Central memory CD8-positive, alpha-beta T cell (primary cell): ENCODE measurements at places on chromosomes 3 and 15.

DNA sequence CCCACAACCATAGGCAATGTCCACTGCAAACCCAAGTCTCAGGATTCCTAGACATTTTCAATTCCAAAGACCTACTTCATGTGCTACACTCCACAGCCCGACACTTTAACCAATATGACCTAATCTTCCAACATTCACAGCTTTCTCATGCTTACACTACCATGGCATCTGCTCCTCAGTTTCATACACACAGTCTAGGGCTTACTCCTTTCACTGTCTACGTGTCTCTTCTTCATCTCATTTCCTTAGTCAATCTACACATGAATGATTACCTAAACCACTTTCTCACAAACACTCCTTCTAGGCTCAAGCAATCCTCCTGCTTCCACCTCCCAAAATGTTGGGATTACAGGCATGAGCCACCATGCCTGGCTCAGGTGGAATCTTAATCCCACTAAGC lies 106.3 kb downstream of the STAG1 start:
- H3K27ac ChIP-seq: peak overlapping the region; percentile 23
- H3K4me3 ChIP-seq: no peak overlapping the region
- H3K27me3 ChIP-seq: no peaks in the 10 kb centered on the region
- H3K4me1 ChIP-seq: peaks cover 44% of the 10 kb centered on the region

DNA sequence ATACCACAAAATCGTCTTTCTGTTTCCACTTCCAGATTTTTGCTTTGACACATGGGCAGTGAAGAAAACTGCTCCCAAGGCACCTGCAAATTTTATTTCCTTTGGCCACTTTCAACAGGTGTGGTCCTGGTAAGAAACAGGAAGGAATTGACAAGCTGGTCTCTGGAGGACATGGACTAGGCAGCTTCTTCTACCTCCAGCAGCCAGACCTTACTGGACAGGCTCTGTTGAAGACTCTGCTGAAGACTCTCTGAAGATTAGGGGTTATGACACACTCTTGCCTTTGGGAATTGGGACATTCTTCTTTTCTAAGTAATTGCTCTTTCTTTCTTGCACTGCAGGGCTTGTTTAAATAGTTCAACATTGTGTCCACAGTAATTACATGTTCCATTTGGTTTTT lies 147.7 kb upstream of the DCBLD2 start:
- no peaks in the 10 kb centered on the region for H3K27me3 ChIP-seq
- H3K36me3 ChIP-seq: no peaks in the 10 kb centered on the region
- DNase-seq: no peak
- no peak overlapping the region for H3K4me3 ChIP-seq
- H3K4me1 ChIP-seq: no peaks in the 10 kb centered on the region

DNA sequence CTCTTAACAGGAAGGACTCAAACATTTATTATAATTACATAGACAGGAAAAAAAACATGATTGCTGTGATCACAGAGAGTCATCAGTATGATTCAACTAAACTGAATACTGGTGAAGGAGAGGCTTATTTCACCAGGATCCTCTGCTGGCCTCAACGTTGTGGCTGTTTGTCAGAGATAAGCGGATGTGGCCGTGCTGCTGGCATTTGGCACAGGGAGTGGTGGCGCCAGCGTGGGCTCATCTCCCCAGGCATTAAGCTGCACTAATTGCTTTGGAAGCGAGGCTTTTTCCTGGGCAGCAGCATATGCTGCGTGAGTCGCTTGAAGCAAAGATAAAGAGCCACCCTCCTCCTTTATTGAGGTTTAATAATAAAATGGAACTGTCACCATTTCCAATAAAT lies 306.7 kb downstream of the LRTM1 start:
- no peaks in the 10 kb centered on the region for H3K27me3 ChIP-seq
- H3K27ac ChIP-seq: no peak overlapping the region
- H3K36me3 ChIP-seq: no peaks in the 10 kb centered on the region
- H3K4me1 ChIP-seq: no peaks in the 10 kb centered on the region

- H3K27me3 ChIP-seq: no peaks in the 10 kb centered on the region
- no peak overlapping the region for H3K4me3 ChIP-seq
- DNase-seq: no peak
- H3K4me1 ChIP-seq: peaks cover 4% of the 10 kb centered on the region
- no peak overlapping the region for H3K27ac ChIP-seq
Observed at GRCh38 chr15:99267957-99268356, 16.7 kb downstream of the LRRC28 start.

GRCh38 chr3:18301781-18302180 lies 123.4 kb downstream of the SATB1 start:
- no peak overlapping the region for H3K4me3 ChIP-seq
- H3K27me3 ChIP-seq: peaks cover 12% of the 10 kb centered on the region
- no peak for DNase-seq
- H3K4me1 ChIP-seq: no peaks in the 10 kb centered on the region

DNA sequence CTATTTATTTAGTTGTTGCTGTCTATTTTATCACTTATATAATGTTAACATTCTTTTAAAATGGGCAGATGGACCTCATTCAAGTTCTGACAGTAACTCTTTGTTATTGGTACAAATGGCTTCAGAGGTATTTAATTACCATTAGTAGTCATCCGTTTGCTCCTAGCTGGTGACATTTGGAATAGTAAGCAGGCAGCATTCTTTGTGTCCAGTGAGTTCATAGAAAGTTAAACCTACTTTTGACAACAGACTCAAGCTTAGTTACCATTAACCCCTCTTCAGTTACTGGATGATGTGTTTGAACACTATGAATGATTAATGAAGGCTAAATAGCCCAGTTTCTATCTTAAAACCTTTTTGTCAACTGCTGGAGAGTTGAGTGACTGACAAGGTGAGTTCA lies 500.7 kb upstream of the ATP11B start:
- no peak overlapping the region for H3K4me3 ChIP-seq
- DNase-seq: no peak
- H3K27me3 ChIP-seq: no peaks in the 10 kb centered on the region
- no peaks in the 10 kb centered on the region for H3K36me3 ChIP-seq
- H3K27ac ChIP-seq: no peak overlapping the region

DNA sequence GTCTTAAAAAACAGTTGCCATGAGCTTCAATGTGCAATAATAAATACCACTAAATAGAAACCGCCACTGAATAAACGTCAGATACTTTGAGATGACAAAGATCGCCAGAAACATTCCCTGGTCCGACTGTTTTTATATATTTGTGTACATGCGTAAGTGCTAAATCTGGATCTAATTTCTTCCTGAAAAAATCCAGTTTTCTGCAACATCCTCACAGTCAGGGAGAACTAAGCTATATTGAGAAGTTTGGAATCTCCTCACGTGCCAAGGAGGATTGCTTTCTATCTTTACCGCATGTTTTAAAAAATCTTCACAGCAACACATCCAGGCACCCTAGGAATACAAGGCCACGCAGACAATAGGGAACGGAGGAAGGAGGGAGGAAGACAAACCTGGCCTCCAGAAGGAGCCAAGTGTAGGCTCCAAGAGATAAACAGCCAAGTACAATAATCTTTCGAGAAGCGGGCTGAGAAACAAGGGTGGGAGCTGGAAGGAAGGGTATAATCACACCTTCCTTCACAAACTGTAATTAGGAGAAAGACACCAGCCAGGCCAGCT lies 5.7 kb downstream of the VGLL4 start:
- DNase-seq: no peak
- peaks cover 14% of the 10 kb centered on the region for H3K36me3 ChIP-seq
- no peaks in the 10 kb centered on the region for H3K27me3 ChIP-seq
- no peak overlapping the region for H3K4me3 ChIP-seq
- no peak overlapping the region for H3K27ac ChIP-seq

- DNase-seq: no peak
- no peak overlapping the region for H3K27ac ChIP-seq
- H3K4me3 ChIP-seq: no peak overlapping the region
- H3K36me3 ChIP-seq: no peaks in the 10 kb centered on the region
Observed at GRCh38 chr15:47206358-47206978, 510.8 kb upstream of the SEMA6D start.

DNA sequence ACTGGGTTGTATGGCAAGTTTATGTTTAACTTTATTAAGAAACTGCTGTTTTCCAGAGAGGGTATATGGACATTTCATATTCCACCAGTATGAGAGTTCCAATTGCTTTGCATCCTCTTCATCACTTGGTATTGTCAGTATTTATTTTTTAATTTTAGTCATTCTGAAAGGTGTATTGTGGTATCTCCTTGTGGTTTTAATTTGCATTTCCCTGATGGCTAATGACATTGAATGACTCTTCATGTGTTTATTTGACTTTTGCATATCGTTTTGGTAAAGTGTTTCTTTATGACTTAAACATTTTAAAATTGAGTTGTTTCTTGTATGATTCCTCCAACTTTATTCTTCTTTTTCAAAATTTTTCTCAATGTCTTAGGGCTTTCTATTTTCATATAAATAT lies 44.4 kb downstream of the IL1RAP start:
- H3K4me1 ChIP-seq: peaks cover 18% of the 10 kb centered on the region
- no peak overlapping the region for H3K4me3 ChIP-seq
- H3K27me3 ChIP-seq: no peaks in the 10 kb centered on the region
- DNase-seq: no peak
- no peak overlapping the region for H3K27ac ChIP-seq
- H3K36me3 ChIP-seq: peaks cover 2% of the 10 kb centered on the region

- H3K36me3 ChIP-seq: peaks cover 17% of the 10 kb centered on the region
- H3K4me1 ChIP-seq: no peaks in the 10 kb centered on the region
- H3K27me3 ChIP-seq: no peaks in the 10 kb centered on the region
- no peak overlapping the region for H3K27ac ChIP-seq
Observed at GRCh38 chr3:45480871-45481270, 92.5 kb downstream of the LARS2 start.

DNA sequence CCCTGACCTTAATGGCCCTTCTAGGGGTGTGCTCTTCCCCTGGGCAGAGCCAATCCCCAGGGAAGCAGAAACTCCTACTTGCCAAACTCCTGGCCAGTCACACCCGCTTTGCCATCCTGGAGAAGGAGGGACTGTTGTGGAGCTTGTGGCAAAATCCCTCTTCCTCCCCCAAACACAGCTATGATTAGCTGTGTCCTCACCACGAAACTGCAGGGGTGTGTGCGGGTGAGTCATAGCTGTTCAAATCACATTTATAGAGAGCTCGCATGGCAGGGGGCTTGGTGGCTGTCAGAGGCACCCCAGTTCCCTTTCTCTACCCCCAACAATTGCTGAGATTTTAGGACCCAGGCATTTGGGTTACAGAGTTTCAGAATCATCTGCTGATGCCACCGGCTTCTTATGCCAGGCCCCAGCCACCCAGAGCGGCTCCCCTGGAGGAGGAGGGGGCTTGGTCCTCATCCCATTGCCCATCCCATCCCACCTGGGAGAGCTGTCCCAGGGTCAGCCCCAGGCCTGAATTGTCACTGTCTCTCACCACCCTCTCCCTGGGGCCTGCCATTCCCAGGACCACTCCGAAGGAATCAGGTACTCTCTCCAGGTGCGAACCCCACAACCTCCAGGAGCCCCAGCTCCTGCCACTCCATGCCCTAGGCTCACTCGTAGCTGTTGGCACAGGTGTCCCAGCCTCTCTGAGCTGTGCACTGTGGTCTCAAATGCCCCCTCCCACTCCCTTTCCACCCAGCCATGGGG lies 28.8 kb upstream of the MAGEF1 start:
- no peaks in the 10 kb centered on the region for H3K36me3 ChIP-seq
- no peak overlapping the region for H3K27ac ChIP-seq
- H3K27me3 ChIP-seq: peaks cover 43% of the 10 kb centered on the region
- H3K4me3 ChIP-seq: no peak overlapping the region
- no peaks in the 10 kb centered on the region for H3K4me1 ChIP-seq

DNA sequence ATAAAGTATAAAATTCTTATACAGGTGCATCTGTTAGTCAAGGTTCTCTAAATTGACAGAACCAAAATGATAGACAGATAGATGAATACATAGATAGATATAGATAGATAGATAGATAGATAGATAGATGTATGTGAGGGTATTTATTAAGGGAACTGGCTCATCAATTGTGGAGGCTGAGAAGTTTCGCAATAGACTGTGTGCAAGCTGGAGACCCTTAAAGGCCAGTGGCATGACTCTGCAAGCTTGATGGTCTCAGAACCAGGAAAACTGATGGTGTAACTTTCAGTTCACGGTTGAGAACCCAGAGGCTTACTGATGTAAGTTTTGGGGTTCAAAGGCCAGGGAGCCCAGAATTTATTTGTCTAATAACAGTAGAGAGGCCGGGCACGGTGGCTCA lies 1123.7 kb upstream of the CADM2 start:
- H3K4me1 ChIP-seq: no peaks in the 10 kb centered on the region
- H3K27ac ChIP-seq: no peak overlapping the region
- no peak overlapping the region for H3K4me3 ChIP-seq
- no peaks in the 10 kb centered on the region for H3K27me3 ChIP-seq
- no peaks in the 10 kb centered on the region for H3K36me3 ChIP-seq
- no peak for DNase-seq

GRCh38 chr3:33808559-33808958 lies 10.1 kb downstream of the PDCD6IP start:
- no peak overlapping the region for H3K4me3 ChIP-seq
- DNase-seq: no peak
- peak overlapping the region; percentile 12 for H3K27ac ChIP-seq
- H3K36me3 ChIP-seq: peaks cover 15% of the 10 kb centered on the region

GRCh38 chr3:127002195-127003174 lies 19.6 kb downstream of the PLXNA1 start:
- H3K27ac ChIP-seq: no peak overlapping the region
- peaks cover 5% of the 10 kb centered on the region for H3K36me3 ChIP-seq
- H3K4me1 ChIP-seq: peaks cover 6% of the 10 kb centered on the region

- H3K27me3 ChIP-seq: no peaks in the 10 kb centered on the region
- H3K36me3 ChIP-seq: no peaks in the 10 kb centered on the region
- H3K27ac ChIP-seq: no peak overlapping the region
Observed at GRCh38 chr3:129747992-129748391, 141.5 kb upstream of the PLXND1 start.

DNA sequence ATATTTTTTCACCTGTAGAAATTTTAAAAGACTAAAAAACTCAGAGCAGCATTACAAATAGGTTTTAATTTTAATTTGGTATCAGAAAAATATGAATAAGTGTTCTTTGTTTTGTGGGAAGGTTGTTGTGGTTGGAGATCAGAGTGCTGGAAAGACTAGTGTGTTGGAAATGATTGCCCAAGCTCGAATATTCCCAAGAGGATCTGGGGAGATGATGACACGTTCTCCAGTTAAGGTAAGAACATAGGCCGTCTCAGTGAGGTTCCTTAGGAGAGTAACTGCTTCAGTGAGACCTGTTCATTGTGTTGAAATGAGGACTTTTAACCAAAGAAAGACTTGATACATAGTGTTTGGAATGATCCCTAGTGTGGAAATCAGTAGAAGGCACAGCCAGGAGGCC lies 44.8 kb downstream of the OPA1 start:
- H3K4me3 ChIP-seq: no peak overlapping the region
- no peaks in the 10 kb centered on the region for H3K27me3 ChIP-seq
- peaks cover 5% of the 10 kb centered on the region for H3K4me1 ChIP-seq
- H3K36me3 ChIP-seq: peaks cover 12% of the 10 kb centered on the region
- H3K27ac ChIP-seq: no peak overlapping the region

- H3K4me3 ChIP-seq: no peak overlapping the region
- H3K36me3 ChIP-seq: peaks cover 1% of the 10 kb centered on the region
- no peak for DNase-seq
- H3K27ac ChIP-seq: no peak overlapping the region
- no peaks in the 10 kb centered on the region for H3K4me1 ChIP-seq
Observed at GRCh38 chr3:171654809-171655208, 155.5 kb downstream of the PLD1 start.

GRCh38 chr3:56484525-56485032 lies 16.3 kb upstream of the ERC2 start:
- peaks cover 45% of the 10 kb centered on the region for H3K27me3 ChIP-seq
- H3K4me1 ChIP-seq: no peaks in the 10 kb centered on the region
- no peak overlapping the region for H3K4me3 ChIP-seq
- H3K36me3 ChIP-seq: no peaks in the 10 kb centered on the region
- H3K27ac ChIP-seq: no peak overlapping the region

GRCh38 chr15:84886211-84886983 lies 1.9 kb downstream of the SLC28A1 start:
- no peak overlapping the region for H3K27ac ChIP-seq
- peaks cover 32% of the 10 kb centered on the region for H3K27me3 ChIP-seq
- H3K4me1 ChIP-seq: no peaks in the 10 kb centered on the region
- DNase-seq: no peak
